H1 (cell line): ENCODE measurements at places on chromosomes 6 and 20. TPM values are rescaled to one million over a fixed set of nuclear protein-coding genes. Genes with fewer than 3 reads are reported as not detected.

DNA sequence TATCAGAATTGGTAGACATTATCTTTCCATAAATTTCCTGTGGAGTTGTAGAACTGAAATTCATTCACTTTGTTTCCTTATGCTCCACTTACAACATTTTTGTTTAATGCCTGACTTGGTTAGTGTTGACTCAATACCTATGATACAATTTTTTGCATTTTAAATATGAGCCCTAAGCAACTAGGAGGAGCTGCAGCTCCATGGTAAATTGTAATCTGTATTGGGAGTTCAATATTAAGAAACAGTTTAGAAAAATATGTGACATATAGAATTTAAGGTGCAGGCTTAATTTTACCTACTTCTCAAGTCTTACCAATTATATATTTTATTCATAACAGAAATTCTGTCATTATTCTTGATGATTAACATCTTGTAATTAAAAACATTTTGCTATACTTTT lies 868.3 kb downstream of the EYS start:
- no peak for DNase-seq

DNA sequence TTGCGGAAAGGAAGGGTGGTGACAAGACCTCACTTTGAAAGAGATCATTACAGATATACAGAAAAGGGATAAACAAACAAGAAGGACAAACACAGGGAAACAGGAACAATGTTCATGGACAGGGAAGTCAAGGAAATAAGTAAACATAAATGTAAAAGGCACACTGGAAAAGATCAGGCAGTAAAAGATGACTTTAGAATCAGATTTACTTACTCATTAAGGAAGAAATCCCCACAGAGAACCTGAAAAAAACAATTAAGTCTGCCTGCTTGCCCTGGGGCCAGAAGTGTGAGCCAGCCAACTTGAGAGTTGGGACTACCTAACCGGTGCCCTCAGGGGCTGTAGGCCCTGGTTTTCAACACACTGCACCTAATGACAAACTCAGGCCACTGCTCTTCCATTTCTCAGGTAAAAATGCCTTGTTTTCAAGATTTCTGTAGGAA lies 1.7 kb downstream of the APMAP start:
- no peak for DNase-seq

DNA sequence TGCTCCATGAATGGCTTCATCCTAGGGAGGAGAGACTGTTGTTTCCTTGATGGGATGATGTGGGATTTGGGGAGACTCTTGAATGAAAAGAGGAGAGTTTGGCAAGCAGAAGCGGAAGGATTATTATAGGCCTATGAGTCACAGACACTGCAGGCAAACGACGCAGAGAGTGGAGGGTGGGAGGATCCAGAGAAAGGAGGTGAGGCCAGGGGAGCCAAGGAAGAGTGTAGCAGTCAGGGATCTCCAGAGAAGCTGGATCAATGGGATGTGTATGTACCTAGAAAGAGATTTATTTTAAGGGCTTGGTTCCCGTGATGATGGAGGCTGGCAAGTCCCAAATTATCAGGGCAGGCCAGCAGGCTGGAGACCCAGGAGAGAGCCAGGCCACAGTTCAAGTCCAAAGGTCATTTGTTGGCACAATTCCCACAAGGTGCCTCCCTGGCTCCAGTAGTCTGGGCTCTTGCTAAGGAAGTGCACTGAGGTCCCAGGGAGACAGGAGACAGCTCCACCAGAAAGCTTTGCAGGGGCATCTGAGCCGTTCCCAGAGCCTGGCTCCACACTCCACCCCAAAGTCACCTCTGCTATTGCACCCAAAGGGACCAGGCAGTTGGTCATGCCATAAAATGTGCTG lies 76.0 kb downstream of the ADTRP start:
- DNase-seq = no peak

UST gene
- total RNA-seq = 31.9 and 34.5 TPM in 2 replicates

DNA sequence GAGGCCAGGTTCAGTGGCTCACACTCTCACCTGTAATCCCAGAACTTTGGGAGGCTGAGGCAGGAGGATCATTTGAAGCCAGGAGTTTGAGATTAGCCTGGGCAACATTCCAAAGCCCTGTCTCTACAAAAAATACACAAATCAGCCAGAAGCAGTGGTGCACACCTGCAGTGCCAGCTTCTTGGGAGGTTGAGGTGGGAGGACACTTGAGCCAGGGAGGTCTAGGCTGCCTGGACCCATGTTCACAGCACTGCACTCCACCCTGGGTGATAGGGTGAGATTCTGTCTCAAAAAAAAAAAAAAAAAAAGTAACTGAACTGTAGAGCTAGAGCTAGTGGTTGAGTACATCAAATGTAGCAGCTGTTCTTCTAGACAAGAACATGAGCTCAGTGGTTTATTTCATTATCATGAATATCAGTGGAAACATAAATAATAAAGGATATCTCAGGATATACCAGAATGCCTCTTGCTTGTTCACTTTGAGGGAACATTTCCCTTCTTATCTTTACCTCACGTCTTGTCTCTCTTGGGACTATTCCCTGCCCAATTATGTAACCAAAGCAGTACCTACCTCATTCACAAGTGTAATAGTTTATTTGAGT lies 17.6 kb downstream of the NANP start:
- no peak for DNase-seq

DNA sequence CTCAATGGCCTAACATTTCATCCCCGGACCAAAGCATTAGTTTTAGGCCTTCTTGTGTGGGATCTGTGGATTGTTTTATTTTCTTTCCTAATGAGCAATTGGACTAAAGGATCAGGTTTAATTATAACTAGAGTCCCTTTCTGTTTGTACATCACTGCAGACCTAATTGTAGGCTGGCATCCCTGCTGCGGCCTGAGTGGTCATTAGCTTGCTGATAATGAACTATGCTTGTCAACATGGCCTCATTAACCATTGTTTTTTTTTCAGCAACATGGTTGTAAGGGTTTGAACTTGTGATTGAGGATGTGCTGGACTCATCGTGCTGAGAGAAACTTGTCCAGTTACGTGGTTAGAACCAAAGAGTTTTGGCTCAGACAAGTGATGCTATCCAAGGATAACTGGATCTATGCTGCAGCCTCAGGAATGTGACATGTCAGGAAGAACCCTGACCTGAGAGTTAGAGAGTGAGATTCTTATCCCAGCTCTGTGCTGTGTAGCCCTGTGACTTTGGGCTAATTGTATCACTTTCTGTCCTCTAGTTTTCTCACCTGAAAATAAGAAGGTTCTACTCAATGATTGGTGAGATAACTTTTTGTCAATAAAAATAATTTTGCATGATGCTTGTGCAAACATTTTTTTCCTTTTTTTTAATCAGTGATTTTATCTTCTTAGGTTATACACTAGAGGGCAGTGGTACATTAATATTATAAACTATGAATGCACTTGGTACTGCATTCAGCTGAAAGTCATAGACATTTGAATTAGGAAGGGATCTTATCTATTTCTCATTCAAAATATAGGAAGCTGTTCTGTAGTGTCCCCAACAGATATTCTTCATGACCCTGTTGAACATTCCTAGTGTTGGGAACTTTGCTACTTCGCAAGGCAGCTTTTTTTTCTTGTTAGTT lies 140.9 kb downstream of the RNF144B start:
- no peak for DNase-seq

DNA sequence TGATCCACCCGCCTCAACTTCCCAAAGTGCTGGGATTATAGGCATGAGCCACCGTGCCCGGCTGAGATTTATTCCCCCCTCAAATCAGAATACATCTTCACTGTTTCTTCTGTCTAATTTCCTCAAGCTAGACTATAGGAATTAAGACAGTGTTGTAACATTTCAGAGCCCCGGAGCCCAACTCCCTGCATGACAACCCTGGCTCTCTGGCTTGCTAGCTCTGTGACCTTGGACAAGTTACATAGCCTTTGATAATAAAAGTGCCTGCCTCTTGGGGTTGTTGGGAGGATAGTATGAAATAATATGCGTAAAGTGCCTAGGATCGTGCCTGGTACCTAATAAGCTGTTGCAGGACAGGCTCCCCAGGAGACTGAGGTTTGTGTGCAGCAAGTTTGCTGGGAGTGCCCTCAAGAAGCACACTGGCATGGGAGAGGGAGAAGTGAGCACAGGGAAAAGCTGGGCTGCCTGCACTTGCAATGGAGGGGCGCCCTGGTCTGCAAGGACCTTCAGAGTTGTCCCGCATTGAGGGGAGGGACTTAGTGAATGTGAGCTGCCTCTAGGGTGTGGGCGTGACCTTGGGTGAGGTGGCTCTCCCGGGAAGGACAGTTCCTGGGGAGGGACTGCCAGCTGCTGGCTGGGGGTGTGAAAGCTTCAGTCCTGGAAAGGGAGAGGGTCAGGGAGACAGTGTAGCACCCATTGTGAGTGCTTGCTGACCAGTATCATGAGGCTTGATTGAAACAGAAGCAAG lies 43.4 kb downstream of the TAF8 start:
- no peak for DNase-seq

ZBTB22 gene
- total RNA-seq = 9.8 and 9.9 TPM in 2 replicates

TSPO2 gene
- total RNA-seq = not detected in 2 replicates
